ENCODE measurements at places on chromosomes 11 and 22. TPM values are rescaled to one million over a fixed set of nuclear protein-coding genes. Genes with fewer than 3 reads are reported as not detected.

Gene TENM4
- total RNA-seq, result not detected

Gene ANKRD13D
- 188 TPM for total RNA-seq

Gene CARNS1
- total RNA-seq, result 0.86 TPM

Gene RPS6KB2
- total RNA-seq, result 59.8 TPM

Gene MPEG1
- 0.05 TPM for total RNA-seq

Gene CDHR5
- 0.07 TPM for total RNA-seq

Gene UBQLNL
- 0.18 TPM for total RNA-seq

Gene ANGPTL5
- total RNA-seq, result not detected

Gene DMC1
- 13.0 TPM for total RNA-seq

Gene FXYD2
- total RNA-seq, result 1.3 TPM

Gene CTTN
- total RNA-seq, result 1.3 TPM
